Mesothelial cell of epicardium (in vitro differentiated cells): ENCODE measurements at places on chromosomes 4 and X.

DNA sequence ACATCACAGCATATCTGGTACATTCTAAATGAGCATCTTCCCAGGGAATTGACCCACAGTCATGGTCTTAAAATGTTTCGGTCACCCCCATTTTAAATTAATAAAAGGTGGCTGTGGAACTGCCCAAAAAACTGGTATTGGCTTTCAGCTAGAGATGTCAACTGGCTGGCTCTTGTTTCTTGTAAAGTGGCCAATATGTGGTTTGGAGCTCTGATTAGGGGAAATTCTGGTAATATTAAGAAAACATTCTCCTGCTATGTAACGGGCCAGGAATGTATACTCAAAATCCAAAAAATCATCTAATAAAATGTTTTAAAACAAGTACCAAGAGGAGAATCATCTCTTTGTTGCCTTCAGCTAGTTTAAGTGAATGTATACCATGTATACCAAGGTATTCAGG is 62.0 kb upstream of the VCX2 start:
- DNase-seq: no peak

- DNase-seq: no peak
Measured at GRCh38 chr4:41129128-41129754, 85.1 kb downstream of the APBB2 start.

GRCh38 chrX:107823042-107823441 is 2.6 kb upstream of the MID2 start:
- no peak for DNase-seq

GRCh38 chr4:93396272-93396671 is 432.3 kb upstream of the ATOH1 start:
- no peak for DNase-seq

DNA sequence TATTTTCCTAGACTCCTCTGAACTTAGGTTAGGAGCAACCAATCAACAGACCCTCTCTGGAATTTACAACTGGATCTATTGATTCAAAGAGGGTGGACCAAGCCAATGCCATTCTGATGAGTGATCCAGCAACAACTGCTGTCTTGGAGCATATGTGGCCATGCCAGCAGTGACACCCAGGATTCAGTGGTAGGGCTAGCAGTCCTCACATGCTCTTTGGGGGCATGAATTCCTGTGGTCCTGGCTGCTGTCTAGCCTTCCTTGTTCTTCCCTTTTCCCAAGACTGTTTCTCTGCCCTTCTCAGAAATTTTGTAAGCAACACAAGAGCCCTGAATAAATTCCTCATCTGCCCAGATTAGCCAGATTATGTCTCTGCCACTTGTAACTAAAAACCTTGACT is 61.5 kb upstream of the GATB start:
- no peak for DNase-seq

DNA sequence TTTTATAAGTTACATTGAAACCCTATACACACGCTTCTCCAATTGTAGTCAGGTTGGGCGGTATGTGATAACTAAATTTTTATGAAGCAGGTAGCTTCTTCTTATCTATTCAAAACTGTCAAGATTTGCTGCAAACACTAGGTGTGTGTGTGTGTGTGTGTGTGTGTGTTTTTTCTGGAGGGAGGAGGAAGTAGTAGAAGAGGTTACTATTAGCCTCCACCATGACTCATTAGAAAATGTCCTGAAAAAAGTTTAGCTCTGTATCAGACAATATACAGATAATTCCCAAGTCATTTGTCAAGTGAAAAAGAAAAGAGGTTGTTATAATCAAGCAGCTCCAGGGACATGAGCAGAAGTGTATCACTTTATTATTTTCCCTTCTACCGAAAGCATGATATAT is 33.9 kb downstream of the PCDH7 start:
- DNase-seq: no peak

- DNase-seq: no peak
Measured at GRCh38 chrX:151830911-151831310, 81.8 kb upstream of the MAGEA4 start.

DNA sequence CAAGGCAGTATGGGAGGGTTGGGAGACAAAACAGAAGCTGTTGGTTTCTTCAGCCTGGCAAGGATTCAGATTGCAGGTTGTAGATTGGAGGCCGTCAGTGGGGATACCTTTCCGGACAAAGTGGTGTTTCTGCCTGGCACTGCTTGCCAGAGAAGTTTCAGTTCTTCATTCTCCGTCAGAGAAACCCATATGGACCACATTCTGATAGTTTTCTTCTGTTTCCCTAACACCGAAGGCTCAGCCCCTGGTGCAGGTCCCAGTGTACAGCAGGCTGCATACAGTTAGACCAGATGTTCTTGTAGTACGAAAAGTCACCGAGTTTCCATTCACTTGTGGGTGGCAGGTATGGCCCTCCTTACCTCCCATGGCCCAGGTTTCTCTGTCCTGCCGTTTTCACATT is 107.3 kb downstream of the PTTG2 start:
- no peak for DNase-seq

- no peak for DNase-seq
Measured at GRCh38 chr4:158760866-158761265, 8.0 kb upstream of the FNIP2 start.

DNA sequence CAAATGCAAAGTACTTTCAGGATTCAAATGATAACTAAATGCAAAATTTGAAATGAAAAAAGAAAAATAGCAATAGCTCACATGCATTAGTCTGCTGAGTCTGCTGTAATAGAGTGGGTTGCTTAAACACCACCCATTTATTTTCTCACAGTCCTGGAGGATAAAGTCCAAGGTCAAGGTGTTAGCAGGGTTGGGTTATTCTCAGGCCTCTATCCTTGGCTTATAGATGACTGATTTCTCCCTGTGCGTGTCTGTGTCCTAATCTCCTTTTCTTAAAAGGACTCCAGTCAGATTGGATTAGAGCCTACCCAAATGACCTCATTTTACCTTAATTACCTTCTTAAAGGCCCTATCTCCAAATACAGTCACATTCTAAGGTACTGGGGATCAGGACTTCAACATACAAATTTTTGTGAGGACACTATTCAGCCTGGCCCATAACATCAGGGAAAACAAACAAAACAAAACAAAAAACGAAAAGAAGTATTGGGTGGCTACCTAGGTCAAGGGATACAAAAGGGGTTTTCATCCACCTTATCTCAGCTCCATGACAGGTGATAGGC is 6.3 kb upstream of the TBL1X start:
- DNase-seq: no peak

- no peak for DNase-seq
Measured at GRCh38 chrX:135086197-135086854, 34.0 kb downstream of the ETDB start.

DNA sequence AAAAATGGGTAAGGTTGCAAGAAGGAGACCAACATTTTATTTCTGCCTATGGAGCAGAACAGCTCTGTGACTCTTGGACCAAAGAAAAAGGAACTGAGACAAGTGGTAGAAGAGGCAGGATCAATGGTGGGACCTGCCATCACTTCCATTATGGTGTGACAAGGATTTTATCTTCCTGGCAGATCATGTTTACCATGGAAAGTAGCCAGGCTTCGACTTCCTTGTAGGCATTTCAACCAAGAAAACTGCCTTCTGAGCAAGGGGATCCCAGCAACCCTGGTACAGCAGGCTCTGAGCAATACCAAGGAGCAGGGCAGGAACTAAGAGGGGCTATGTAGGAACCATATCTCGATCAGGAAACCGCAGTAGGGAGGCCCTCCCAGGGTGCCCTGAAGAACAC is 317.4 kb downstream of the IQCM start:
- DNase-seq: no peak

- no peak for DNase-seq
Measured at GRCh38 chrX:883588-883987, 253.0 kb downstream of the SHOX start.

DNA sequence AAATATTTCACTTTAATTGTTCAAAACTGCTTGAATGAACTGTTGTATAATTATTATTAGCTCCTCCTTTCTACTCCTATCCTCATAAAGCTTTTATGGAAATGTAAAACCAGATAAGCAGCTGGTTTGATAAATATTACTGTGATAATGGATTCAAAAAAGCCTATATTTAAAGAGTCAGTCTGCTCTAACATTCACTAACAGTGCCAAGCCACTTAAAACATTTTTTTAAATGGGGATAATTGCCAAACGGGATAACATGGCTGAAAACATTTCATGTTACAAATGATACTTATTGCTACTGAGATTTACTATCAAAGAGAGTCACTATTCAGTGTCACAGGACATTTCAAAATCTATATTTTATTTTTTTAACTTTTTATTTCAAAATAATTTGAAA is 17.4 kb downstream of the ARHGAP24 start:
- DNase-seq: no peak

DNA sequence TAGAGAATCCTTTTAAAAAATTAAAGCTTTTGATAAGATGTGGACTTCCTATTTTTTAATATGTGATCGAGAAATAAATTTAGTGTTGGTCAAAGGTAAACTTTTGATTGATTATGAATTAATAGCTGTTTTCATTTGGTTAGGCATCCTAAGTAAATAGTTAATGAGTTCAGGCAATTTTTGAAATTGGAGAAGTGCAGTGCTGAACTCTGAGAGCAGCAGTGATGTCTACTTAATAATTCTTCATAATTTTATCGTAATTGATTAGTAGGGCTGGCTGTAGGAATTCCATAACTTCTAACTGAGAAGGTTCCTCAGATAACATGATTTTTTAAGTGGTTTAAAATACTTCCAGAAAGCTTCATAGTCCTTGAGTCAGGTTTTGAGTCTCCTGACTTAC is 1.5 kb downstream of the MND1 start:
- no peak for DNase-seq

DNA sequence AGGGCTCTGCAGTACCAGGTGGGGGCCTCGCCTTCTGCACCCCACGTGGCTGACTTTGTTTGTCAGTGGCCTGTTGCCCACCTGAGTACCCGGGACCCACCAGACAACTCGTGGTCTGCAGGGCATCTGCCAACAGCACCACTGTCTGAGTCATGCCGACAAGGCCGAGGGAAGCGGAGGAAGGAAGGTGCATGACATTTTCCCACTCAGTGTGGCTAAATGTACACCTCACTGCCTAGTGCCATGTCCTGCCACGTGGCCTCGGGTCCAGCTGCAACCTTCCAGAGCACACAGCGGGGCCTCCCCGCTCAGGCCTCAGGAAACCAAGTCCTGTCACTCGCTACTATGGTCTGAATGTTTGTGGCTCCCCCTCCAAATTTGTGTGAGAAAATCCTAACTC is 22.1 kb downstream of the ABLIM2 start:
- no peak for DNase-seq

- DNase-seq: no peak
Measured at GRCh38 chr4:68576272-68577125, at the start of gene UGT2B17. TSS of gene UGT2B17 (minus strand) at chr4:68576322. CDS start at chr4:68568484, 7,838 bp downstream.

DNA sequence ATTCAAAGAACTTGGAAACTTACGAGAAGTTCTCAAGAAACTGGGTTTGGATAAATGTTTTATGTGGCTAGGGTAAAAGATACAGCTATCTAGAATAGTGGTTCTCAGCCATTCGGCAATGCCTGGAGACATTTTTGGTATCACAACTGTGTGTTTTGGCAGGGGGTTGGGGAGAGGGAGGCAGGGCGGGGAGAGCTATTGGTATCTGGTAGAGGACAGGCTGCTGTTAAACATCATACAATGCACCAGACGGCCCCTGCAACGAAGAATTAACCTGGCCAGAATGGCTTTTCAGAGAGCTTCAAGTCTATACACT is 50.8 kb upstream of the MND1 start:
- no peak for DNase-seq

DNA sequence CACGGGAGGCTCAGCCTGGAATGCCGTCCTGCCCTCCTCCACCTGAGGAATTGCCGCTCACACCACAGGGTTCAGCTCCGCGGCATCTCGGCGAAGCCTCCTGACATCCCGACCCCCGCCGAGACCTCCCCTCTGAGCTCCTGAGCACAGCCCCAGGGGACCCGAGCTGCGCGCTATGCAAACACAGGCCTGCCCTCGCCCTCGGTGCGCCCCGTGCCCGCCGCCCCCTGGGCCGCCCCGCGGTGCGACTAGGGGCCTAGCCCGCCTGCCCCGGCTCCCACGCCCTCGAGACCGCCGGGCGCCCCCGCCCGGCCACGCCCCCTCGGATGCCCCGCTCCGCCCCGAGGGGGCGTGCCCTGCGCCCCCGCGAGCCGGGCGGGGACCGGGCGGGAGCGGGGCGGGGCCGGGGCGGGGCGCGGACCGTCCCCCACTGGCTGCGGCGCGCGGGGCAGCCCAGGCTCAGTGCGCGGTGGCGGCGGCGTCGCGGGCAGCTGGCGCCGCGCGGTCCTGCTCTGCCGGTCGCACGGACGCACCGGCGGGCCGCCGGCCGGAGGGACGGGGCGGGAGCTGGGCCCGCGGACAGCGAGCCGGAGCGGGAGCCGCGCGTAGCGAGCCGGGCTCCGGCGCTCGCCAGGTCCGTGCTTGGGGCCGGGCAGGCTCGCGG is at the start of gene FGFR3:
FGFR3 (plus strand) TSS at position 462 of the 664 bp plus-strand sequence. CDS start 642 bp downstream, outside the sequence.
- DNase-seq: no peak

DNA sequence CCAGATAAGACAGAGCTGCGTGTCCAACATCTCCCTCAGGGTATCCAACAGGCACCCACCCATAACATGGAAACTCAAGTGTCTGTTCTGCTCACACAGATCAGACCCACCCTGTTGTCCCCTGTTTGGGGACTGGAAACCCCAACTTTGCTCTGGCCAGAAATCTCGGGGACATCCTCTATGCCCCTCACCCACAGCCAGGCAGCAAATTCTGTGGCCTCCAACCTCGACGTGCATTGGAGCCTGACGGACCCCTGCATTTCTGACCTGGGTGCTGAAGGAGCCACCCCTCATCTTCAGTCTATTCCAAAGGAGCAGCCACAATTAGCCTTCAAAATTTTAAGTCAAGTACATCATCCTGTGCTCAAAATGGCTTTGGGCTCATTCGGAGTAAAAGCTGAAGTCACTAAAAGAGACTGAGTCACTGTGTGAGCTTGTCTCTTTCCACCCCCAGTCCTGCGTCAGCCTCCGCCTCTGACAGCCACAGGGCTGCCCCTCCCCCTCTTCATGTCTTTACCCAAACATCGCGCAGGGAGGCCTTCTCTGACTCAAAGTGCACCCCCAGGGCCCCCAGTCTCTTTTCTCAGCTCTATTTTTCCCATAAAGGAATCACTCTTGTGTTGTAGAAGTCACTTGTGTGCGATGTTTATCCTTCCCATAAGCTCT is 24.4 kb upstream of the PDE6B start:
- DNase-seq: no peak

- no peak for DNase-seq
Measured at GRCh38 chrX:150512461-150512901, 55.9 kb upstream of the MTM1 start.

DNA sequence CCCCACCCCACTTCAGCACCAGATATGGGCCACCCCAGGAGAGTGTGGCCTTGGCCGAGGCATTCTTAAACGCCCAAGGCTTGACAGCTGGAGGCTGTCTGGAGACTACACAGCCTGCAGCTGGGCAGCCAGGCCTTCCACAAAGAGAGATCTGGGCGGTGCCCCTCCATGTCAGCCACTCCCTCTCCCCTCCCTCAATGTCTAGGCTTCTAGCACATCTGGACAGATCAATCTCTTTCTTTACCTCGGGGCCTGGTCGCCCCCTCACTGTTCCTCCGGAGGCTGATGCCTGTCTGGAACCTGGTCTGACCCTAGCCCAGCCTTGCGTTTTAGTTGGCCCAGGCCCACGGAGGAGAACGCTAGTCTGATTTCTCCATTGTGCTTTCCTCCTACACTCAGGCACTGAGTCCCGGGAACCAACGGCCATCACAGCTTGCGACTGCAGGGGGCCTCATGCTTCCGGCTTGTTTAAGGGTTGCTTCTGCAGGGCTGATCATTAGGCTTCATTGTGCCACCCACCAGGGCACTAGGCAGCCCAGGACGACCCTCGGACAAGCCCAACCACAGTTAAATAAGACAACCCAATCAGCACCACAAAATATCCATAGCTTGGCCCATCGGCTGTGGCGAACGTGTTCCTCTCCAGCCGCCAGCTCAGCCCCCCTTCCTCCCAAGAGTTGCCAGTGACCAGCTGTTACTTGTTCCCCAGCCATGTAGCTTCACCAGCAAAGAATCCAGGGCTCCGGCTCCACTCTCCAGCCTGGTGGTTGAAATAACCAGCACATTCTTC is 200.6 kb downstream of the BCOR start:
- DNase-seq: no peak
